ENCODE measurements at places on chromosomes 2 and 18.

DNA sequence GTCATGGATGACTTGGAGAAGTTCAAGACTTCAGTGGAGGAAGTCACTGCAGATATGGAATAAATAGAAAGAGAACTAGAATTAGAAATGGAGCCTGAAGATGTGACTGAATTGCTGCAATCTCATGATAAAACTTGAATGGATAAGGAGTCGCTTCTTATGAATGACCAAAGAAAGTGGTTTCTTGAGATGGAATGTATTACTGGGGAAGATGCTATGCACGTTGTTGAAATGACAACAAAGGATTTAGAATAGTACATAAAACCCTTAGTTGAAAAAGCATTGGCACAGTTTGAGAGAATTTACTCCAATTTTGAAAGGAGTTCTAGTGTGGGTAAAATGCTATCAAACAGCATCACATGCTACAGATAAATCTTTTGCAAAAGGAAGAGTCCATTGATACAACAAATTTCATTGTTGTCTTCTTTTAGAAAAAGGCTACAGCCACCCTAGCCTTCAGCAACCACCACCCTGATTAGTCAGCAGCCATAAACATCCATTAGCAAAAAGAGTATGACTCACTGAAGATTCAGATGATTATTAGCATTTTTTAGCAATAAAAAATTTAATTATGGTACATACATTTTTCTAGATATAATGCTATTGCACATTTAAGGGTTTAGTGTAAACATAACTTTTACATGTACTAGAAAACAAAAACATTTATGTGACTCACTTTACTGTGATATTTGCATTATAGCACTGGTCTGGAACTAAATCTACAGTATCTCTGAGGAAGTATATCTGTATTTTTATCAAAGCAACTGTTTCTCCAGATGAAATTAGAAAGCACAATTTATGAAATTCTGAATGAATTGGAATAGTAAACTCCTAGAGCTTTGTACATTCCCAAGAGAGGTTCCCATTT is 110.5 kb upstream of the TACR1 start:
- DNase-seq: no peak

DNA sequence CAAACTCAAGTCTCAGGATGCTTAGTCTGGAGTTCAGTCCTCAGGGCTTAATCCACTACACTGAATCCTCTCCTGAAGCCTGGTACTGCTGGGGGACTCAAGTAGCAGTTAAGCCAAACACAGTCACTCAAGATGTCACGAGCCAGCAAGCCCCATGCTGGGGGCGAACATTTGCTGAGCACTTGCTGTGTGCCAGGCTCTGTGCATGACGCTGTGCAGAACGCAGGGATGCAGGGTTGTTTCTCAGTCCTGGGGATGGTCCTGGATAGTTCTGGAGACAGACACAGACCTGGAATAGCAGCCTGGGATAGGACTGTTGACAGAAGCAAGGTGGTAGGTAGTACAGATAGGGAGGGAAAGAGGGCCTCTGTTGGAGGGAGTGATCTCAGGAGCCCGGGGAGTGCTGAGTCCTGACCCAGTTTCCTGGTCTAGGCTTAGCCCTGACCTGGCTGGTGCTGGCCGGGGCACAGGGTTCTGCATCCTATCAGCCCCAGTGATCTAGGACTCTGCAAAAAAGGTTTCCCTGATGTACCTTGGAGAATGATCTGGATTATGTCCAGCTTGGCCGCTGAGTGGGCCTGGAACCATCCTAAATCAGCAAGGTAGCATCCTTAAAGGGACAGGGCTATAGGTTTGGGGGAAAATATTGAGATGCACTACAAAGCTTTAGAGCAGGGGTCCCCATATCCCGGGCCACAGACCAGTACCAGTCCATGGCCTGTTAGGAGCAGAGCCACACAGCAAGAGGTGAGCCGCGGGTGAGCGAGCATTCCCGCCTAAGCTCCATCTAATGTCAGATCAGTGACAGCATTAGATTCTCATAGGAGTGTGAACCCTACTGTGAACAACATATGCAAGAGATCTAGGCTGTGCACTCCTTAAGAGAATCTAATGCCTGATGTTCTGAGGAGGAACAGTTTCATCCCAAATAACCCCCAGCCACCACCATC is 54.7 kb upstream of the OTOF start:
- DNase-seq: no peak

DNA sequence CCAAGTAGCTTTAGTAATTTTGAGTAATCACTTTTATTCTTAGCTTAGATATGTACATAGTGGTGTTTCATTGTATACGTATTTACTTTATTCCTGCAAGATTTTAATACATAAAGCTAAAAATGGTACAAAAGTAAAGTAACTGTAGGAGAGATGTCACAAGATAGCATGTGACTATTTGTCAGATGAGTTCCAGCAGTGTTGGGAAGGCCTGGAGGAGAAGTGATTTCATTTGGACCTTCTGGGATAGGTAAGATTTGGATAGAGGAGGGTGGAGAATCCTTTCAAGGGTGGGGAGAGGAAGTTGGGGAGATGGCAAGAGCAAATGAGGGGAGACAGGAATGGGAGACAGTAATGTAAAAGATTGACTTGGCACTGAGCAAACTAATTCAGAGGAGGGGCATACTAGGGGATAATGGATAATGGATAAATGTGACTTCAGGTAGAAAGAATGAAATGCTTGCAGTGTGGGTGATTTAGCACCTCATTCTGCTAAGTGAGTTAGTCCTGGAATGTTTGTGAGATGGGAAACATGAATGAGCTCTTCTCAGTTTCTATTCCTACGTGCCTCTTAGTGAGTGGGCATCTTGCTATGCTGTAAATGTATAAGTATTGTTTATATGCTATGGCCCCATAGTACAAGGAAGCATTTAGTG is 10.5 kb downstream of the WDR43 start:
- DNase-seq: no peak

GRCh38 chr18:5879479-5879882 is 15.8 kb downstream of the TMEM200C start:
- no peak for DNase-seq

- DNase-seq: no peak
These were observed 21.6 kb downstream of the MC4R start for GRCh38 chr18:60350941-60351340.

- DNase-seq: no peak
These were observed 203.0 kb downstream of the TNS1 start for GRCh38 chr2:217799563-217800432.

Measured in activated CD8-positive, alpha-beta memory T cell treated with anti-CD3 and anti-CD28 coated beads for 1 hour (primary cell).